ENCODE measurements at places on chromosomes 2 and 18.

DNA sequence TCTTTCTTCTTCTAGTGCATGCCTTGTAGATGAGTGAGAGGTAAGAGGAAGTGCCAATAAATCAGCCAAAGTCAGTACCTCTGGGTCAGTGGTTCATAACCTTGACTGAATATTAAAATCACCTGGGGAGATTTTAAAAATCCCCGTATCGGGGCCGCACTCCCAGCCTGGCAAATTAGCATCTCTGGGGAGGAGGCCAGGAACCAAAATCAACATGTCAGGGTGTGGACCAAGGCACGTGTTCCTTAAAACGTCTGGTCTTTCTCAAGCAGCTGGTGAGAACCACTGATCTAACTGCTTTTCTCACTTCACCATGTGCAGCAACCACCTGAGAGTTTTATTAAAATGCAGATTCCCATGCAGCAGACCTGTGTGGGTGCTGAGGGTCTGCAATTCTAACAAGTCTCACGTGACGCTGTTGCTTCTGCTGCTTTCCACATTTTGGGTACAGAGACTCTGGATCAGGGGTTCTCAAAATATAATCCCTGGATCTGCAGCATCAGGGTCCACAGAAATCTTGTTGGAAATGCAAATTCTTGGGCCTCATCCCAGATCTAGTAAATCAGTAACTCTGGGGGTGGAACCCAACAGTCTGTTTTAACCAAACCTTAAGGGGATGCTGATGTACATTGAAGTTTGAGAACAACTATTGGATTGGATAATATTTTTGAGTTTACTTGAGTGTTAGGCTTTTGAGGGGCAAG is 49.5 kb downstream of the CHST9 start:
- DNase-seq: no peak

GRCh38 chr2:239401881-239402233 is 1.0 kb upstream of the HDAC4 start:
- no peak for DNase-seq

DNA sequence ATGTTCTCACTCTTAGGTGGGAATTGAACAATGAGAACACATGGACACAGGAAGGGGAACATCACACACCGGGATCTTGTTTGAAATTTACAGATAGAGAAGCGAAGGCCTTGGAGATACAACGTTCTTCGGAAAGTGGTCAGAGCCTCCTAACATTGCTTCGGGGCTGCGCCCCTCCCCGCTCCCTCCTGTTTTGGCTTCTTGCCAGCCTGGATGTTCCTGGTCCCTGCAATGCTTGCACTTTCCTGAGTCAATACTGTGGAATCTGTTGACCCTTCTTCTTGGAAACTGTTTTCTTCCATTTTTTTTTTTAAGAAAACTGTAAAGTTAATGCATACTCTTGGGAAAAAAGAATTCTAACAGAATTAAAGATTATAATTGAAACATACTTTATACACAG is 360.8 kb downstream of the SOCS6 start:
- DNase-seq: no peak

DNA sequence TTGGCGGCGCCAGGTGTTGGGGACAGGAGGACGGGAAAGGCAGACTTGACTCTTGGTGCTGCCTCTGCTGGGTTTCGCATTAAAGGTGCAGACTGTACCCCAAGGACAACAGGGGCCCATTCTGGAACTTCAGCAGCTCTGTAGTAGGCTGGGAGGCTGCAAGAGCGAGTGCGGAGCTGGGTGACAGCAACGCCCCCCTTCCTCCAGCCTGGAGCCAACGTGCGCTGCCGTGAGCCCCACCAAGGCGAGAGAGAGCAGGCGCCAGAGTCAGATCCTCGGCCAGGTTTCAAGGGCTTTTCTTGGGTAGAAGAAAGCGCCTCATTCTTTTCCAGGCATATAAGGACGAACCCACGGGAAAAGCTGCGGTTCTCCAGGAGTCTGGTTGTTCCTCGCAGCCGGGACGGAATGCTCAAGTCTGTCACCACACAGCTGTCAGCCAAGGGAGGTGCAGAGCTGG is 1.9 kb downstream of the DOK6 start:
- DNase-seq: no peak

- no peak for DNase-seq
These were observed 1612.6 kb upstream of the NXPH2 start for GRCh38 chr2:140392824-140393223.

- no peak for DNase-seq
These were observed 16.8 kb upstream of the SRBD1 start for GRCh38 chr2:45627911-45628310.

DNA sequence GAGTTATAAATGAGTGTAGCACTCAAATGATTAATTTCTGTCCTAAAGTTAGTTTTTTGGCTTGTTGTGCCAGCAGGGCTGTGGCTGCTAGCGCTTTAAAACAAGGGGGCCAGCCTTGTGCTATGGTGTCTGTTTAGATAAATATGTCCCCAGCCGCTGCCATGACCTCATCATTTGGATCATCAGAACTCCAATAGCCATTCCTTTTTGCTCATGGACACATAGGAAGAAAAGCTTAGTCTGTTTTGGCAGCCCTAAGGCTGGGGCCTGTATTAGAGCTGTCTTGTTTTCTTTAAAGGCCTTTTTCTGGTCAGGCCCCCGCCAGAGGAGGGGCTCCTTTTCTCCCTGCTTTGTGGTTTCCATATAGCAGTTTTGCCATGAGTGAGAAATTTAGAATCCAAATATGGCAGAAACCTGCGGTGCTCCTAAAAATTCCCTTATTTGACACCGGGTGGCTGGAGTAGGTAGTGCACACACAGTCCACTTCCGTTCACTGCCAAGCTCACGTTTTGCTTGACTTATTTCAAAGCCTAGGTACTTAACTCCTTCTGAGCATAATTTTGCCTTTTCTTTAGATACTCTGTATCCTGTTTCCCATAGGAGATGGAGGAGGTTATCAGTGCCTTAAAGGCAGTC is 60.4 kb upstream of the SLC35G4 start:
- DNase-seq: no peak

- no peak for DNase-seq
These were observed 909 bp downstream of the TGFA start for GRCh38 chr2:70552501-70553333.

- no peak for DNase-seq
These were observed 95.9 kb upstream of the SPTBN1 start for GRCh38 chr2:54360055-54360792.

DNA sequence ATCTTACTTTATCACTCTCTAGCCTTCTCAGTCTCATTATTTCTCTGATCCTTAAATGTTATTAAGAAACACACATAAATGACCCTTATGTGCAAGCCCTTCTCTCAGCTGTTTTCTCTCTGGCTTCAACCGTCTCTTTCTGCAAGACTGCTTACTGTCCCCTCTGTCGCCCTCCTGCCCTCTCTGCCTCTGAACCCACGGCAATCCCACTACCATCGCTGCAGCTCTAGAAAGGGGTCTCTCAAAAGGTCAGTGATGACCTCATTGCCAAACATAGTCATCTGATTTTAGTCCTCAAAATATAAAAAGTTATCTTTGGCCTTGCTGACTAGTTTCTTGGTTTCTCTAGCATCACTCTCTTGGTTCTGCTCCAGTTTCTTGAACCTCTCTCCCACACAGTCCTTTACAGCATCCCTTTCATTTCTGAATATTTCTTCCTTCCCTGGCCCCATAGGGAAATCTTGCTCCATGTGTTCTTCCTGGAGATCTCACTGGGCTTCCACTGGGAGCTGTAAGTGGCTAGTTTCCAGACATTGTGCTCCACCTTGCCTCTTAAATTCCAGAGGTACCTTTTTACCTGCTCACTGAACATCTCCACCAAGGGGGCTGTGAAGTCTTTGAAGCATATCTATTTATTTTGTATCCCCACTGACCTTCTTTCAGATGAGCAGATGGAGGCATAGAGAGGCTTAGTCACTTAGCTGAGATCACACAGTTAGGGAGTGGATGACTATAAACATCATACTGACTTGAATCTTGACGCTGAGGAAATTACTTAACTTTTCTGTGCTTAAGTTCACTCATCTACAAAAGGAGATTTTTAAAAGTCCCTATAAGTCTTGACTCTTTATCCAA is 96.2 kb downstream of the PDE1A start:
- no peak for DNase-seq

- no peak for DNase-seq
These were observed 25.7 kb downstream of the MTHFD2 start for GRCh38 chr2:74223941-74224770.

DNA sequence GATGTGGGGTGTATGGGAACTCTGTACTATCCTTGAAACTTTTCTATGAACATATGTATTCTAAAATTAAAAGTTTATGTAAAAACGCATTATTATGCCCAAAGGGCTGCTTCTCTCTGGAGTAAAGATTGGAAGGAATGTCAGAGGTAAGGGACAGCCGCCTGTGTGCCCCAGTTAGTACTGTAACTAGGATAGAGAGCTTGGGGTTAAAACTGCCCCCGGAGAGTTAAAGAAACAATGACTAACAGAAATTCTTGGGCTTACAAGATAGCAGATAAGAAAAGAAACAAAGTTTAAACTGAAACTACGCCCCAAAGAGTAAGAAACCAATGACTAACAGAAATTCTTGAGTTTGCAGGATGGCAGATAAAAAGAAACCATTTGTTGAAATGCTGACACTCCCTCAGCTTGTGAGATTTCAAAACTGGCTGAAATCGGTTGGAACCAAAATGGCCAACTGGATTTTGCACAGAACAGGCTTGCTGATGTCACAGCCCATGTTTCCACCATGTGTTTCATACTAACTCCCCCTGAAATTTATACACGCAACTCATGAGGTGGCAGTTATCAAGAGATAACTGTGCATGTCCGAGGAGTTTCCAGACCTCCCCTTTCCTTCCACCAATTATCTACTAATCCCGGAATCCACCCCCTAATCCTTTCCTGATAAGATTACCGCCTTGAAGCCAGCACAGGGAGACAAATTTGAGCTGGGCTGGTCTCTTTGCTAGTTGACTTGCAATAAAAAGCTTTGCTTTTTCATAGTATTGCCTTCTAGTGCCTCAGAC is 8.7 kb upstream of the TXNDC2 start:
- no peak for DNase-seq

- no peak for DNase-seq
These were observed 198.2 kb downstream of the ADCYAP1 start for GRCh38 chr18:1102848-1103247.

DNA sequence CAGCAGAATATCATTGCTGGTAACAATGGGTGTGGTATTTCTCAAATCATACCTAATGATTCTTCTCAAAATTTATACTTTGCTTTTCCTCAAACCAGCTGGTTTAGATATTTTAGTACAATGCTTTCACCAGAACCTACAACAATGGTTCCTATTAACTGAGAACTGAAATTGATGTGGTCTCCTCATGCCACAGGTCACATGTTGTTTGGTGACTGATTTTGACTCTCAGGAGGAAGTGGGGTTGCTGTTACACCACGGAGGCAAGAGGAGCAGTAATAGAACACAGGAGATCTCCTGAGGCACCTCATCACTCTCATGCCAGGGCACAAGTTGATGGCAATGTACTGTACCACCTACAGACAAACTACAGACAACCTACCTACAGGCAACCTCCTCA is 3.0 kb upstream of the CEP68 start:
- peak; percentile 45 for DNase-seq

Measured in activated naive CD8-positive, alpha-beta T cell treated with anti-CD3 and anti-CD28 coated beads for 36 hours (primary cell).